ENCODE measurements at places on chromosomes 6 and 20.

GRCh38 chr20:3998998-3999397 lies 16.4 kb downstream of the RNF24 start:
- no peak for DNase-seq

GRCh38 chr6:111725446-111726112 lies 119.9 kb upstream of the TRAF3IP2 start:
- DNase-seq: no peak

GRCh38 chr20:36744764-36745191 lies 1.1 kb downstream of the NDRG3 start:
- no peak for DNase-seq

- no peak for DNase-seq
Measured at GRCh38 chr6:150692604-150693003, 92.9 kb downstream of the PLEKHG1 start.

DNA sequence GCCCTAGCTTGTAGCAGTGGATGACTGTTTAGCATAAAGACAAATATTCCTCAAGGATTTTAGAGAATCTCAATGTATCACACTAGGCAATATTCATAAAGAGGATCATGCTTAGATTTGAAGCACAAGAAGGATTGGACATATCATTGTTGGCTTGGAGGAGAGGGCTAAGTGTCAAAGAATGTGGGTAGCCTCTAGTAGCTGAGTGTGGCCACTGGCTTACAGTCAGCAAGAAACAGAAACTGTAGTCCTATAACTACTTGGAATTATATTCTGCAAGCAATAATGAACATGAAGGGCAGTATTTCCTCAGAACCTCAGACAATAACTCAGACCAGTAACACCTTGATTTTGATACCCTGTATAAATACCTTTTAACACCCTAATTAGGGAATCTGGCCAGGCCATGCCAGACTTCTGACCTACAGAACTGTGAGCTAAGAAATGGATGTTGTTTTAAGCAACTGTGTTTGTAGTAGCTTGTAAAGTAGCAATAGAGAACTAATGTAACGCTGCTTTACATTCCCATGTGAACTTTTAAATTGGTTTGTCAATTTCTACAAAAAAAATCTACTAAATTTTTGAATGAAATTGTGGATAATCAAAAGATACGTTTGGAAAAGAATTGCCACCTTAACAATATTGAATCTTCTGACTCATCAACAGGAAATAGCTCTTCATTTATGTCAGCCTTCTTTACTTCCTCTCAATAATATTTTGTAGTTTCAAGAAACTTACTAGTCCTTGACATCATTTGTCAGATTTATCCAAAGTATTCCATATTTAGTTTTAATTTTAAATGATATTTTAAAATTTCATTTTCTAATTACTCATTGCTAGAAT lies 65.2 kb upstream of the RSPO3 start:
- peak; percentile 32 for DNase-seq

DNA sequence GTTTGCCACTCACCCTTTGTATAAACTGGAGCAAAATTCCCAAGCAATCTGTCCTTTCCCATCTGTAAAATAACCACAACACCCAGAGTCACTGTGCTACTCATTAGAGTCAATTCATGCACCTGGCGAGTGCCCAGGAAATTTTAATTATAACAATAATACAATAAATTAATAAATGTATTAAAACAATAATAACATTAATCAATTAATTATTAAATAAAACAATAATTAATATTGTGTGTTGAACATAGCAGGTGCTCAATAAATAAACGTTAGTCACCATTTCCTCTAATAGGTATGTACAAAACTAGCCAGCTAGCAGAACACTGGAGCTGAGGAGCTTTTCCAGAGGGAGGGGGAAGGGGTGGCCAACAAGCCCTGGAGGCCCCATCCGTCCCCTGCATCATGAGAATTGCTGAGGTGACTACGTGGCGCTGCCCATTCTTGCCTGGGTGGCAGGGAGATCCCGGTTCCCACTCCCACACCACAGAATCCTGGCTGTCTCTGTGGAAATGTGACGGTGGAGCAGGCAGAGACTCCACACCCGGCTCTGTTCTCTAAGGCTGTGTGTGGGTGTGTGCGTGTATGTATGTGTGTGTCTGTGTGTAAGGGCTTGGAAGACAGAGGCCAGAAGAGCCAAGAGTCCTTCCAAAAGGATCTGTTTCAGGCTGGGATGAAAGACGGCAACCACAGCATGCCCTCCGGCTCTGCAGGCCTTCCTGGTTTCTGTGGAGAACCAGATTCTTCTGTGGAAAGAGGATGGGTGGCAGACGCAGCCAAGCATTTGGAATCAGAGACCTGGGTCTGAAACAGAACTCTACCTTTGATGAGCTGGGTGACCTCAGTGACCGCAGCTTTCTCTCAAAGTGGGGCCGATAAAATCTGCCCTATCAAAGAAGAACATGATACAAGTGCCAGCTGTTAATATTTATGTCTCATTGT lies 18.8 kb upstream of the EZR start:
- DNase-seq: no peak

DNA sequence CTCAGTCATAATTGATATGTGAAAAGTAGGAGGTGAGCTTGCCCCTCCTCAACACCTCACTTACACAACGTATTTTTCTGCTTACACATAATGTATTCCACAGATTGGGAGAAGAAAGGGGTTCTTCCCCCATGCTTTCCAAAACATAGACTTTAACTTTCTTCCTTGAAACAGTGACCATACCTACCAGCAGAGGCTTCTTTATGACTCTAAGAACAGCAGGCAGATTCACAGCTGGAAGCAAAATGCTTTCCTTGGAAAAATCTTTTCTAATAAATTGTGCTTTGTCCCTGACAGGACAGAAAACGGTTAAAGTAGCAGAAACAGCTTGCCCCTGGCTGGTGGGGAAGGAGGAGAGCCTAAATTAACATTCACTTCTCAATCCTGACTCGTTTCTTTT lies 629.1 kb upstream of the IMPG1 start:
- DNase-seq: no peak

GRCh38 chr6:65557224-65557623 lies 149.8 kb downstream of the EYS start:
- no peak for DNase-seq

DNA sequence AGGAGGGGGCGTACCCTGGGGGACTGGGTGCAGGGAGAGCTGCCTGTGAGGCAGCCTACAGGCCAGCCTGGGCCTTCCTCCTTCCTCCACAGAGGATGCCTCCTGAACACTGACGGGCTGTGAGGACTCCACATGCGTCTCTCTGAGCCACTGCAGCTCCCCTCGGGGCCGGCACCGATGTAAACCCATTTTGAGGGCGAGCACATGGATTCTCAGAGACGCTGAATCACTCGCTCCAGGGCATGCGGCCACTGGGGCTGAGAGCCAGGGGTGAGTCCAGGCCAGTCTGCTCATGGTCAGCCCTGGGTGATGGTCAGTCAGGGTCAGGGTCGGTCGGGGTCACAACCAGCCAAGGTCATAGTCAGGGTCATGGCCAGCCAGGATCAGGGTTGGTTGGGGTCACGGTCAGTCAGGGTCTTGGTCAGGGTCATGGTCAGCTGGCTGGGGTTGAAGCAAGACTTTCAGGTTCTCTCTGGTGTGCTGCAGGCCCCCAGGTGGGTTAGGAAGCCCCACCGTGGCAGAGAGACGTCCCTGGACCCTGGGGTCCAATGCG lies 14.7 kb upstream of the RBBP8NL start:
- no peak for DNase-seq

DNA sequence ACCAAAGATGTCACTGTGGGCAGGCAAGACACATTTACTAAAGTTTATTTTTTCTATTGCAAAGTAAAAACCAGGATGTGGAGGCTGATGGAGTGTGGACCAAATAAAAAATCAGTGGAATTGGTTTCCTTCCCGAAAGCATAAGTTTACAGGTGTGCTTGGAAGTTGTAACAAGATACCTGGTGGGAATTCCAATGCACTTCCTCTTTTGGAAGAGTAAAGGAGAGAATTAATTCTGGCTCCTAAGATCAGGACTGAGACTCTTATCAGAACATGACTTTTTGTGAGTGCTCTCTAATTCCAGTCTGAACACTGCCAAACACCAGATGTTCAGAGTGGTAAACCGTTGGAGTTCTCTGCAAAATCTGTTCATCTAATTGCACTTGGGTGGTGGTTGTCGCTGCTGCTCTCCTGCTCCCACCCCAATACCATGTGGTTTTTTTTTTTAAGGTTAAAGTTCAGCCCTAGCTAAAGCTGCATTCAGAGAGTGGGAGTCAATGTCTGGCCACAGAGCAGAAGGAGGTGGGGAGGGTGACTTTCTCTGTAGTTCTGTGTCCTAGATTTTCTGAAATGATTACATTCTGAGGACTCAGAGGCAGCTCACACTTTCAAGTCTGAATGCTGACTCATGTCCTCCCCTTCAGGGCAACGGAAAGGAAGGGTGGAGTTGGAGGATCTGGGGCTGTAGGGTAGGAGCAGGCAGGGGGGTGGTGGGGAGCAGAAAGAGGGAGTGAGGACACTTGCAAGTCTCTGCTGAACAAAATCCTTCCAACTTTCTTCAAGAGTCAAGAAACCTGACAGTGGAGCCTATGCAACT lies 275.8 kb upstream of the PRDM1 start:
- DNase-seq: peak; percentile 72

GRCh38 chr6:114342826-114343781 lies at the start of gene HS3ST5:
TSS of gene HS3ST5 (minus strand) at chr6:114343023. CDS start at chr6:114062845, 280,178 bp downstream.
- no peak for DNase-seq

DNA sequence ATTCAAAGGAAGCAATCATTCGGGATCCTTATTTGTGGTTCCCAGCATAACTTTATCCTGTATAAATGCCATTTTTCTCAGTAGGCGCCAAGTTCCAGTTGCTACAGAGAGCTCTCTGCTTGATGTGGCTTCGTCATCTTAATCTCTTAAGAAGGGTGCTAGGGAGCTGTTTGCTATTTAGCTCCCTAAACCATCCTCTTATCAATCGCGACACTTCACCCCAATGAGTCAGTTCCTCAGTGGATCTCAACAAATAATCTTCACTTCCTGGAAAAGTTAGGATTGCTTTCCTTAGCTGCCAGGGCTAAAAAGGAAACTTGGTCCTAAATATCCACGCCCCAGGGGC lies 1.3 kb upstream of the NKAIN2 start:
- DNase-seq: no peak

DNA sequence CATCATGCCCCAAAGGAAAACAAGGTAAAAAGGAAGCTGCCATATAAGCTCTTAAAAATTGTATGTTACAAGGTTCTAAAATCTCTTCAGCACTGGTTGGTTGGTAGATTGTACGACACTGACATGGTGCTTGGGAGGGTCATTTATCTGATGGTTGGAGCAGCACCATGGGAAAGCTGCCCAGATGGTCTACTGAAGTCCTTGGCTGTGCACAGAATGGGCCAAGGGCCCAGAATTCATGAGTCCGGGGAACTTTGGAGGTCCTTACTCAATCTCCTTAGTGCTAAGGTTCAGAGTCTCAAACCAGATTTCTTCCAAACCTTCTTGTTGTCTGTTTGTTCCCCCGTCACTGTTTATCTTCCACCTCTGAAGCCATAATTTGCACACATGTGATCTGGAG lies 314.4 kb downstream of the ESR1 start:
- DNase-seq: no peak

GRCh38 chr6:11701573-11701972 lies 77.0 kb downstream of the ADTRP start:
- DNase-seq: no peak

- DNase-seq: no peak
Measured at GRCh38 chr6:169396554-169397163, 143.0 kb upstream of the THBS2 start.

DNA sequence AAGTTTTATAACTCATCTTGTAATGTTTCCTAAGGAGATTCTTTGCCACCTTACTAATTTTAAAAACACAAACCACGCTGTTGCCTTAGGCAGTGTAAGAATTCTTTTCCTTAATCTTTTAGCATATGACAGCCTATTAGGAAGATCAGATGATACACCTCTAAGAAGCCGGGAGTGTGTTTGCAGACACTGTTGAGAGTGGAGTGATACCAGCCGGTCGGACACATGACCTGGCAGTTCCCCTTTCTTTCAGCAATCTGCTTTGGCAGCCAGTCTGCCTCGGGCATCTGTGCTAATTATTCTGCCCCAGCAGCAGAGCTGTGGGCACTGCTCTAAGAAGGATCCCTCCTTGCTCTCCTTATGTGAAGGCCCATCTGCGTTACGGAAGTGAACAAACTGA lies 50.9 kb downstream of the PLCB4 start:
- DNase-seq: no peak

- peak; percentile 82 for DNase-seq
Measured at GRCh38 chr6:9523462-9523861, 891.4 kb downstream of the TFAP2A start.

DNA sequence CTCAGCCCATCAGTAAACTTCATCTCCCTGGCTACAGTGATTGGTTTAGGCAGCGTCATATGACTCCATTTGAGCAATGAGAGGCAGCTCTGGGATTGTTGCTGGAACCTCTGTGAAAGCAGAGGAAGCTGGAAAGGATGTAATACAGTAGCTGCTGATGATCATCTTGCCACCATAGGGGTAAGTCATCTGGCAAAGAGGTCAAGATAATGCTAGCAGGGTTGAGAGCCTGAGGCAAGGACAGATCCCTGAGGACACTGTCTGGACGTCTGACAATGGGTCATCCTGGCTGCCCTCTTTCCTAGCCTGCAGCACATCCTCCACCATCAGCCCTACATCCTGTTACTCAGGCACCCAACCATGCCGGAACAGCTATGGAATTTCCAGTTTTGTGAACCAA lies 25.5 kb upstream of the FKBP1A start:
- peak; percentile 56 for DNase-seq

GRCh38 chr6:142885182-142885867 lies 59.7 kb downstream of the HIVEP2 start:
- peak; percentile 95 for DNase-seq

GRCh38 chr20:37741055-37741454 lies 47.2 kb downstream of the CTNNBL1 start:
- no peak for DNase-seq

- DNase-seq: no peak
Measured at GRCh38 chr6:34490390-34491090, 24.7 kb downstream of the PACSIN1 start.

- DNase-seq: no peak
Measured at GRCh38 chr20:62215020-62215990, 4.8 kb downstream of the HRH3 start.

DNA sequence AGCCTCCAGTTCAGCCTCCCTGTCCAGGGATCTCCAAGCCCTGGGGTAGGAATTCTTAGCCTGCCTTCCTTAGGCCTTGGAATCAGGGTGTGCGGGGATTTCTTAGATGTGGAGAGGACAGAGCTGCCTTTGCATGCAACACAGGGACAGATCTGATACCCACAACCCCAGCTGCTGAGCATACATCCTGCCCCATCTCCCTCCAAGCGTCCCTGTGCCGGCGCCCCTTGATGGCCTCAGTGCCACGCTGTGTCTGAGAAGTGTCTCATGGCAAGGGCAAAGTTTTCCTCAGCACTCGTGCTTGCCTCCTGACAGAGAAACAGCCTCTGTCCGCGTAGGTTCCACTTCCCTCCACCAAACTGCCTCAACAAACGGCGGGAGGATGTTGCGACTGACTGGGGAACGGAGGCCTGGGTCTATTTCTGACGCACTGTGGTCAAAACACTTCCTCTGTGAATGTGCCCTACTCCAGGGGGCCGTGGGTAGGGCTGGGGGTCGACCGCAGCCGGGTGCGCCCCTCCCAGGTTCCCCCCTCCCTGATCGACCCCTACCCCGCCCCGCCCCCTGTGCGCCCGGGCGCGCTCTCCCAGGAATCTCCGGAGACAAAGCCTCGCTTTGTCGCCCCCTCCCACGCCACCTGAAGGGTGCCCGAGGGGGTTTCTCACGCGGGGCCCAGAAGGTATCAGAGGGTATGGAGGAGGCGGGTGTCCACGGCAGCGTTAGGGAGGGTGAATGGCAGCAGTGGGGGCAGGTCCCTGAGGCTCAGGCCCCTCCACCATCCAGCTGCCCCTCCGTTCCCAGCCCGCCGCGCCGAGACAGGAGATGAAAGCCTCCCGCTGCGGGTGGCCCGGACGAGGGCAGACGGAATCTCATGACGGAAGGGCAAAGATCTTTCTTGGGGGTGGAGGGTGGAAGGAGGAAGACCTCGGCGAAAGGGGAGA lies 806 bp downstream of the MICAL1 start:
- DNase-seq: no peak

Measured in HS-5 (cell line).